AG10803 (cell line): ENCODE measurements at places on chromosomes 11 and 22.

DNA sequence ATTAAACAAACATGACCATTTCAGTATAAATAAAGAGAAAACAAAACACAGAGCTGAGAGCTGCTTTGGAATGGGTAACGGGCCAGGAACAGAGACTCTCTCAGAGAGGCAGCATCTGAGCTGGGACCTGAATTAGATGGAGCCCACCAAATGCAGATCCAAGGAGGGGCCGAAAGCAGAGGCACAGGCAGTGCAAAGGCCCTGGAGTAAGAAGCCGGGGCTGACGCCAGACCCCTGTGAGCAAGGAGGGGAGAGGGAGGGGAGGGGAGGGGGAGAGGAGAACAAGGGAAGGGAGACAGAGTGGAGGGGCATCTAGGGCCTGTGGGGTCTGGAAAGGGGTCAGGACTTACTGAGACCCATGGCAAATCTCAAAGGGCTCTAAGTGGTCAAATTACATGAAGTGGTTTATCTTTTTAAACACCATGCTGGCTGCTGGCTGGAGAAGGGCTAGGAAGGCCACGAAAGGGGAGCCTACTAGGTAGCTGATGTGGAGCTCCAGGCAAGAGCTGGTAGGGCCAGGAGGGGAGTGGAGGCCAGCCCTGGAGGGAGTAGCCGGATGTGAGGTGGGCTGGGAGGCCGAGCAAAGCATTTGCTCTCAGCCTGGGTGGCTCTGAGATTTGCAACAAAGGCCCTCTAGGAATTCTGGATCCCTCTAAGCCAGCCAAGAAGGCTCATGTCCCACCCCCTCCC, 3.2 kb downstream of the OSBPL5 start:
- no peak for DNase-seq

DNA sequence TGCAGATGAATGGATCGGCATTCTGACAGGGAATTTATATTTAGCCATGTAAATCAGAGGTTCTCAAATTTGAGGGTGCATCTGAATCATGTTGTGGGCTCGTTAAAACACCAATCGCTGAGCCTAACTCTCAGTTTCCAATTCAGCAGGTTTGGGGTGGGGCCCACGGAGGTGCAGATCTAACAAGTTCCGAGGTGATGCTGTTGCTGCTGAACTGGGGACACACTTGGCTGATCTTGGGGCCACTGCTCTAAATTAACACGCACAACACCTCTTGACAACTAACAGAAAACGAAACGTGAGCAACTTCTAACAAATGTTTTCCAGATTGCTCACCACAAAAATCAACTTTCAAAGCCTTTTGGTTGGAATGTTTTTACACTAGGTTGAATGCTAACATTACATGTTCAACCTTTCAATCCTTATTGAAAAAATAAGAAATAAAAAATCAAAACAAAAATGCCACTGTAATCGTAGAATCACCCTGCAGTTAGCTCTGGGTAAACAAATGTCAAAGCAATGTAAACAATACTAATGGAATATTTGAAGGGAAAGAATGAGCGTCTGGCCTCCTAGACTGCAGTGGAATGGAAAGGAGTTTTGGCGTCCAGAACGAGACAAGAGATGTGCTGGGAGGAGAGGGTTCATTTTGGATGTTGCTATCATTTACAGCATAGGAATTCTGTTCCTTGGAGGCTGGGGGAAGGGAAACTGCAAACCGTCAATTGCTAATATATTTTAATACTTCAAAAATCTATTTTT, 68.3 kb upstream of the SLC6A5 start:
- no peak for DNase-seq

GRCh38 chr22:44459551-44459950, 38.5 kb downstream of the RTL6 start:
- no peak for DNase-seq

DNA sequence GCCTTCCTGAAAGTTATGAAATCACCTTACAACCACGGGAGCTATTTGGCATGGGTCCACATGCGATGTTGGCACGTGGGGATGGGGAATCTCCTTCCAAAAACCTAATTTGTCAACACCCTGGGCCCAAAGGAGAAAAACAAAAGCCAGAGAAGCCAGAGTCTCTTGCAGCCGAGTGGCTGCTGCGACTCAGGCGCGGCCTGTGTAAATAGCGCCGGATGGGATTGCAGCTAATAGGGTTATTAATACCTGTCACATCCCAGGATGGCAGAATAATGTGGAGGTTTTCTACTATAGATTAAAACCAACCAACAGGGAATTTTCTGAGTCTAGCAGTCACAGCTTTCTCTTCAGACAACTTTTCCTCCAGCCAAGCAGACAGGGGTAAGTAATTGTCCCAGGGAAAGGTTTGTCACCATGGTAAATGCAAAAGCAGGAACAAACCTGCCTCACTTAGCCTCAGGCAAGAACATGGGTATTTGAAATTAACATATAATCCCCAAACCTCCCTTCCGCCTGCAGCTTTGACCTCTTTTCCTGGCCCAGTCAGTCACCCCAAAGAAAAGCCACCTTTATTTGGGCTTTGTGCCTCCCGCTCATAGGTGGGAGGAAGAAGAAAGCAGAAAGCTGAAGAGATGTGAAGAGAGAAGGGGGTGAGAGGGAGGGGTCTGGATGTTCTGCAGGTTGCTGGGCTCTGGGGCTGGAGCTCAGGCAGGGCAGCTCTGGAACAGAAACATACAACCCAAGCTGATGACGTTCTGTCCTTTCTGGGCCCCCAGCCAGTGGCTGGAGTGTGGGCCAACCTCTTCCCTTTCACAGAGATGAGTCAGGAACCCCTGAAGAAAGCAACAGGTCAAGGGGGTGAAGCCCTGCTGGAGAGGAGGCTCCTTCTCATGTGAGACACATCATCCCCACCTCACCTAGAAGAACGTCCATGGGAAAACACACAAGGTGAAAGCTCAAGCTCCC, 376.5 kb downstream of the NXPE2 start:
- no peak for DNase-seq

GRCh38 chr11:10305964-10306918, 1.4 kb downstream of the ADM start:
- DNase-seq = peak; percentile 36

DNA sequence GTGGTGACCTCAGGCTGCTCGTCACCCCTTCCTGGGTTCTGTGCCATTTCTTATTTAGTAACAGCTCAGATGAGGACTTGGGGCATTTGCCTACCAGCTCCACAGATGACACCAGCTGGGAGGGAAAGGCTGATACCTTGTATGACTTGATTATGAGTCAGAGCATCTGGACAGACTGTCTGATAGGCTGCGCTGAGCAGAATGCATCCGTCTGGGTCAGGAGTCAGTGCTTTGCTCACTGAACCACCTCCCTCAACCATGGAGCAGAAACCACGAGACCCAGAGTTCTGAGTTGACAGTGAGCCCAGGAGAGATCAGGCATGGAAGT, 6.8 kb downstream of the ST14 start:
- peak; percentile 89 for DNase-seq

DNA sequence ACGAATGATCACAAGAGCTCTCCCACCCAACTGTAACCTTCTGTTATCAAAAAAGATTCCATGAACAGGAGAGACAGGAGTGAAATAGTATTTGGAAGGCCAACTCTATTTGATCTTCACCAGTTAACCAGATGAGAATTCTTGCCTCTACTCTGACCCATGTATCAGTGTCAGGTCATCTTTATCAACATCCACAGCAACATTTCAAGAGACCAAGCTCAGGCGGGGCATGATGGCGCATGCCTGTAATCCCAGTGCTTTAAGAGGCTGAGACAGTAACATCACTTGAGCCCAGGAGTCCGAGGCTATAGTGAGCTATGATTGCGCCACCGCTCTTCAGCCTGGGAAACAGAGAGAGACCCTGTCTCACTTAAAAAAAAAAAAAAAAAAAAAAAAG, 62.3 kb downstream of the GAB2 start:
- DNase-seq = no peak

GRCh38 chr22:48753381-48753730, 1074.3 kb downstream of the BRD1 start:
- DNase-seq = no peak

GRCh38 chr11:35214792-35215193, 75.8 kb downstream of the CD44 start:
- peak; percentile 91 for DNase-seq

- DNase-seq = no peak
Observed at GRCh38 chr11:60206616-60207015, 23.7 kb upstream of the MS4A6A start.

DNA sequence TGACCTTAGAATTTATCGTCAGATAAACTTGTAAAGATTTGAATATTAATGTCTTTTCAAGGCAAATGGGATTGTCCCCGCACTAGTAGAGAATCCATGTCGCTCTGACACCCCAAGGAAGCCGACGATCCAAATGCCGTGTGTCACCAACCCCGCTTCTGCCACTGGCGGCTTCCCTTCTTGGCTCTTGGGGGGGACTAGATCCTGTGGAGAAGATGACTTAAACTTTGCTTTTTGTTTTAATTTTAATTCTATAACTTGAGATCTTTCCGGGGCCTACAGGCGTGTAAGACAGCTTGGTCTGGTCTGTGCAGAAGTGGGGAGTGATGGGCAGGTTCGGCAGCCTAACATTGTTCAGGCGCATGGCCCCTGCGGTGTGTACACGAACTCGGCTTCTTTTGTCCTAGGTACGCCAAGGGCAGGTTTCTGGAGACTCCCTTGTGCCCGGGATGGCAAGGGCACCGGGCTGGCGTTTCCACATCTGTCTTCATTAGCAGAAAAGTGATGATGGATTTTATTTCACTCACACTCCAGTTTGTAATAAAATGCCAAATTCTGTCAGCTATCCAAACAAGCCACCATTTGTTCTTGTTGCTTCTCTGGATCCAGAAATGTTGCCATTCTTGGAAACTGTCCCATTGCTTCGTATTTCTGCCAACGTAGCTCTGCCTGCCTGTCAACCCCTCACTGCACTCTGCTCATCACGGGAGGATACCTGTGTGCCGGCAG, 6.7 kb downstream of the YDJC start:
- DNase-seq = no peak

DNA sequence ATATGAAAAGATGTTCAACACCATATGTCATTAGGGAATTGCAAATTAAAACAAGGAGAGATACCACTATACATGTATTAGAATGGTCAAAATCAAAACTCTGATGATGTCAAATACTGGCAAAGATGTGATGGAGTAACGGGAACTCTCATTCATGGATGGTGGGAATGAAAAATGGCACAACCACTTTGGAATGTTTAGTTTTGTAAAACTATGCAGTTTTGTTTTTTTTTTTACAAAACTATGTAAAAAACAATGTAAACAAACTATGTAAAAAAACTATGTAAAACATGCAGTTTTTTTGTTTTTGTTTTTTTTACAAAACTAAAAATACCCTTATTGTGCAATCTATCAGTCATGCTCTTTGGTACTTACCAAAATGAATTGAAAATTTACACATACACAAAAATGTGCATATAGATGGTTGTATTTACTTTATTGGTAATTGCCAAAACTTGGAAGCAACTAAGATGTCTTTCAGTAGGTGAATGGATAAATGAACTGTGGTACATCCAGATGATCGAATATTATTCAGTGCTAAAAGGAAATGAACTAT, 5.0 kb upstream of the USP47 start:
- peak; percentile 75 for DNase-seq

GRCh38 chr11:61480994-61481335, 27.6 kb upstream of the LRRC10B start:
- no peak for DNase-seq

DNA sequence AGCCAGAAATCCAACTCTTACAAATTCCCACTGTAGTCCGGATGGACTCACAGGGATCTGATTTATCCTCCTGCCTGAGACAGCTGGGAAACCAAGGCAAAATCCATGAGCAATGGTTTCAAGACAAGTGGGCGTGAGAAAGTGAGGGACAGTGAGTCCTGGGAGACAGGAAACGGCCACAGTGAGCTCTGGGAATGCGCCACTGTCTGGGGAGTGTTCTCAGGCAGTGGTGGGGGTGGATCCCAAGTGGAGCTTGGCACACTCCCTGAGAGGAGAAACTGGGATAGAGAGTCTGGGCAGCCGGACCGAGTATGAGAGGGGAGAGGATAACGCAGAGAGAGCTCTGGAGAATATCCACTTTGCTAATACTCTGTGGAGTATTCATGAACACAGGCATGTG, 9.8 kb downstream of the IL17REL start:
- DNase-seq = peak; percentile 5
